ENCODE measurements at places on chromosomes 5 and 9.

DNA sequence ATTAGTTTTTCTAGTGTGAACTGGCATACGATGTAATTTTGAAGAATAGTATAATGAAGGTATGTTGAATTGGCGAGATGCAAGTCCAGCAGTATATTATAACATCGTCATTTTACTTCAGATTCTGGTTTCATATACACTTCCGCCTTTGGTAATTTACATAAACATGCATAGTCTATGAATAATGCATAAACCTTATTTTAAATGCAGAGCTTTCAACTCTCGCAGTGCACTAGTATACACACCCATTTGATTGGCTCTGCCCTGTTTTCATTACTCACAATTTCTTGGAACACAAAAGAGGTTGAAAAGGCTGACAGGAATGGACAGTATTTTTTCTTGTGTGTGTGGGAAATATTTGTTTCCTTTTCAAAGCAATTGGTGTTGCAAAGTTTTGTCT, 128.9 kb upstream of the CCNH start:
- no peak for DNase-seq

- no peak for DNase-seq
Observed at GRCh38 chr5:164893071-164893470, 1387.7 kb downstream of the MAT2B start.

DNA sequence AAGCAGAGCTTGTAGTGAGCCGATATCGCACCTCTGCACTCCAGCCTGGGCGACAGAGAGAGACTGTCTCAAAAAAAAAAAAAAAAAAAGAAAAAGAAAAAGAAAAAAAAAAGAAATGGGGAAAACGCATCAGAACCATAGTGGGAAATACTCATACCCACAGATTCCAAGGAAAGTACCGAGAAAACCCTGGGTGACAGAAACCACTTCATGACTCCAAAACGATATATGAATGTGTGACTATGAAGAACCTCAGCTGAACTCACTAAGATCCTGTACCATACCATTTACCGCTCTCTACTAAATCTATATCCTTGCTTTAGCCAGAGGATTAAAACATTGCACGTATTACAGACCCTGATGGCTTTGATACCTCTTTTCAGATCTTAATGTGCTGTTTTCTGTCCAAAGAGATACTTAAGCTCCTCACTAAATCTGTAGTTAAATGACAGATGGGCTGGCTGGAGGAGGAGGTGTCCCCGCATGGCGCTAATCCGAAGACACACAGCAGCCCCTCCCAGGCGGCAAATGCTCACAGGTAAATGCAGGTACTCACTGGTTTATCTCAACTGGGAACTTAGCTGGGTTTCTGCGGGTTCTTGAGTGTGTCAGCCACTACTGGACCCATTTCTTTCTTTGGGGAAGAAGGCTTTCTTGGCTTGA, 2.8 kb downstream of the LPCAT1 start:
- no peak for DNase-seq

- DNase-seq = no peak
Observed at GRCh38 chr9:137759117-137759516, 118.5 kb upstream of the CACNA1B start.

- DNase-seq = no peak
Observed at GRCh38 chr9:34362614-34363214, 14.0 kb downstream of the MYORG start.

DNA sequence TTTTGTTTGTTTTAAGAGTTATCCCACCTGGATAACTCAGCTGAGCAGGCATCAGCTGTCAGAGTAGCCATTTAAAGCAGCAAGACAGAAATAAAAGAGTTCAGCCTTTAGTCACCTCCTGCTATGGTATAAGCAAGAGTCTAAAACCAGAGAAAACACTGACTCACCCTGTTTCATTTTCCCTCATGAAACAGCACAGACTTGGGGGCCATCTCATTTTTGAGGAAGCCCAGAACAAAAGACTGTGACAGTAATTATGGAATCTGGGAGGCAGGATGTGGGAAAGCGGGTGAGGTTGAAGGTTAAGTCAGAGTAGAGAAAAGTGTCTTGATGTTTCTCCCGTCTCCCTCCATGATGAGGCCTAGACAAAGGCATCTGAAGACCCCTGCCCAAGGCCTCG, 90.2 kb upstream of the FAM174A start:
- no peak for DNase-seq

- no peak for DNase-seq
Observed at GRCh38 chr9:35618854-35619799, 914 bp upstream of the CD72 start.
